AG10803 (cell line): ENCODE measurements at places on chromosomes 2 and 18.

- no peak for DNase-seq
Measured at GRCh38 chr2:105538840-105539239, 140.0 kb upstream of the FHL2 start.

GRCh38 chr2:212709280-212709679, 170.7 kb upstream of the ERBB4 start:
- DNase-seq, result peak; percentile 15

- no peak for DNase-seq
Measured at GRCh38 chr2:234344012-234344411, 152.9 kb downstream of the ARL4C start.

- DNase-seq, result no peak
Measured at GRCh38 chr18:66252703-66253102, 351.2 kb downstream of the CDH19 start.

DNA sequence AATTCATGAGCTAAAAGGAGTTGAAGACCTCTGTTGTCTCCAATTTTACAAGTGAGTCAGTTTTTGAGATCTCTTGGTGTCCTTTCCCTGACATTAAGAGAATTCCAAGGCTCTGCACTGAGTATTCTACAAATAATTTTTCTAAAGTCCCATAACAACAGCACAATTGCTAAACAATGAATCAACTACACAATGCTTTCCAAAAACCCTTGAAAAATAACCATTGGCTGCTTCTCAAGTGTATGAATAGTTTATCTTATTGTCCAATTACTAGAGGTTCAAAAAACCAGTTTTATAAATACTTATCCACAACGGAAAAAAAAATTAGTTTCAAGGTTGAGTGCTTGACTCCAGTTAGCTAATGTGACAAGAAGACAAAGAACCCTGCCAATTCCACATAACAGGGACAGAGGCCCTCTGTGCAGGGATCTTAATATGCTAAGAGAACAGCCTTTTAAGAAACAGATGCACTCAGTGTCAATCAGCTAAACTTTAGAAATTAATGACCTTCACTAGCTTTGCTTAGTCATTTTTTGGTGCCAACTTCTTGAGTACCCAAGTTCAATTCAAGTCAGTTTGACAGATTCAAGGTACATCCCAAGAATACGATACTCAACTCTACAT, 266.6 kb upstream of the CYP26B1 start:
- peak; percentile 76 for DNase-seq

GRCh38 chr2:170733798-170734600, 18.9 kb downstream of the SP5 start:
- DNase-seq, result no peak

- DNase-seq, result no peak
Measured at GRCh38 chr2:5026571-5027234, 665.5 kb upstream of the SOX11 start.

DNA sequence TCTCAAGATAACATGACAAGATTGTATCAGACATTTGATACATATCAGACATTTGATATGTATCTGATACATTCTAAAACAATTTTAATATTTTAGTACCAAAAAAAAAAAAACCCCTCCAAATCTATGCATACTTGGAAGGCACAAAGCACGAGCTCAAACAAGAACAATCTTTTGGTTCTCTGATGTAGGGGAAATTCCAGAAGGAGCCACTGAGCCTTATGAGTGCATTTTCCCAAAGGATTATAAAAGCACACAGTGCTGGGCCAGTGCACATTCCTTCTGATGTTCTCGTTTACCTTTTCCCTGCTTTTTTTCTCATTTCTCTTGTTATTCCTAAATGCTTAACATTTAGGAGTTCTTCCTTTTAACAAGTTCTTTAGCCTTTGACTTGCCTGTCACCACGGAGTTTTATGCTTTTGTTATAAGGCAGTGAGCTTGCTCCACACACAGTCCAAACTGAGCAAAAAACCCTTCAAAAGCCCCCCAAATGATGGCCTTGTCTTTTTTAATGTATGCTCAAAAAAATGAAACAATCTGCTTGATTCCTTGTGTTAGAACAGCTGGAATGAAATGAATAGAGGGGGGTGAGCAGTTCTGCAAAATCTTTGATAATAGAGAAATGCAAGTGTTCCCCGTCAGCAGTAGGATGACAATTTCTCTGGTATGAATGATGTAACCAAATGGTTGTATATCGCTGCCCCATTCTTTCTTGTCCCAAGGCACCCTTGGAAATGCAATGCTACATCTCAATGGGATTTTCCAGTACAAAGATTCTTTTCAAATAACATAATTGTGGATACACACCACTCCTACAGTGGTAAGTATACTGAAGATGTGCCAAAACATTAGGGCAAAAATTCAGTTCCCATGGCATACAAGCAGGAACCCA, 597.2 kb upstream of the ZEB2 start:
- no peak for DNase-seq

GRCh38 chr2:145040433-145040832, 520.5 kb upstream of the ZEB2 start:
- no peak for DNase-seq

GRCh38 chr2:8324901-8325300, 357.0 kb upstream of the ID2 start:
- no peak for DNase-seq

DNA sequence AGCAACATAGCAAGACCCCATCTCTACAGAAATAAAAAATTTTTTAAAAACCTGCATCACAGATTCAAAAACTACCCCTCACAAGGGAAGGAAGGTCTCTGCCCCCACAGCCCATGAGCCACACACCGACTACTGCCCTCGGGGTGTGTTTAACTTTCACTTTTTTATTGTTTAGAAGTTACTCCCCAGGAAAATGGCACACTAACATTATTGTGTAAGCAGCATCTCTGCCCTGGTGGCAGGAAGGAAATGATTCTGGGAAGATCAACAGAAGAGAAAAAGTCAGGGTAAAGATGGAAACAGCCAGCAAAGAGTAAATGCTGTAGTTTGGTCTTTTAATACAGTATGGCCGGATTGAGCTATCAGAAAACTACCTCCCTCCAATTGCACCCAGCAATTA, 21.9 kb downstream of the TRABD2A start:
- no peak for DNase-seq

GRCh38 chr18:35415511-35416073, 38.5 kb upstream of the ZNF396 start:
- peak; percentile 62 for DNase-seq

GRCh38 chr2:109091526-109091925, 37.5 kb upstream of the SH3RF3 start:
- no peak for DNase-seq

- DNase-seq, result peak; percentile 64
Measured at GRCh38 chr2:40416486-40416885, 35.4 kb downstream of the SLC8A1 start.
